ENCODE measurements at places on chromosomes 2 and 18.

DNA sequence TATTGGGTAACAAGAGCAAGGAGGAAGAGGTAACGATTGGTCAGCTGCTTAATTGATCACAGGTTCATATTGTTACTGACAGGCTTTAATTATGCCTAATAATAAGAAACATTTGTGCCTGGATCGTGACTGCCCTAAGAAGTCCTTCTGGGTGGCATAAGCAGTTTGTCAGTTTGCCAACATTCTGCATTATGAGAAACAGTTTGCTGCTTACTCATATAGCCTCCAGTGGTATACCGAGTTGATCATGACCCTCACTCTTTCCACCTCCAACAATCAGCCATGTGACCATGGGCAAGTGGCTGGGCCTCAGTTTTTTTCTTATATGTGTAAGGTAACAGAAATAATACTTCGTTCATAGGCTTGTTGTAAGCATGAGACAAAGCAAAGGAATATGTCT, 96.6 kb upstream of the CABLES1 start:
- no peak for DNase-seq

GRCh38 chr2:86371527-86371926, 34.1 kb upstream of the REEP1 start:
- no peak for DNase-seq

- peak; percentile 76 for DNase-seq
Measured at GRCh38 chr18:23131693-23132319, 3.5 kb upstream of the CABLES1 start.

DNA sequence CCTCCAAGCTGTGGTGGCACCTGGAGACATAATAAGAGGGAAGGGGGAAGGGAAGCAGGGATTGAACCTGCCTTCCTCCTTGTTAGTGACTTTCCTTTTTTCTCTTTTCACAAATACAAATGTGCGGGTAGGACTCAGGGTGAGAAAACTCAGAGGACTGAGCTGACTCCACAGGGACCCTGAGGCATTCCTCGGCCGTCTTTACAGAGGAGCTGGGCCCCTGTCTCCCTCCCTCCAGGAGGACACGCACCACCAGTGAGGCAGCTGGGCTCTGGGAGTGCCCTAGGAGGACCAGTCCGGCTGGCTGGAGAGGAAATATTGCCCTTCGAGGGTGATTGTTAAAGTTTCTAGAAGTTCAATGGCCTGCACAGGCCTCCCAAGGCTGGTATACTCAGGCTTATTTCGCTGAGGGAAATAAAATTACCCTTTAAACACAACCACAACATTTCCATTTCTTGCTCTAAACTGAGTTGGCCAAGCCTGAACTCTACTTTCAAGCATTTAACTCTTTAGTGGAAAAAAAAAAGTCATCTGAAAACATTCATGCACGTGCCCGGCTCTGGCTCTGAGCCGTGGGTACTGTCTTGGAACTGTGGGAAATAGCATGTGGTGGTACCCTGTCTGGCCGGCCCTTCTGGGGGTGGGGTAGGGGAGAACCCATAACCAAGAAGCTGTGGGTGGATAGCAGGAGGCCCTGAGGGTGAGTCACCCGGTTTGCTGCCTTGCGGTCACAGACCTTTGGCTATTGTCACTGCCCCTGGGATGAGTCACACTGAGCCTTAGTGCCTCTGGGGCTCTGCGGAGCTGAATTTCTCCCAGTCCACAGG, 116.0 kb downstream of the COPS8 start:
- peak; percentile 40 for DNase-seq

DNA sequence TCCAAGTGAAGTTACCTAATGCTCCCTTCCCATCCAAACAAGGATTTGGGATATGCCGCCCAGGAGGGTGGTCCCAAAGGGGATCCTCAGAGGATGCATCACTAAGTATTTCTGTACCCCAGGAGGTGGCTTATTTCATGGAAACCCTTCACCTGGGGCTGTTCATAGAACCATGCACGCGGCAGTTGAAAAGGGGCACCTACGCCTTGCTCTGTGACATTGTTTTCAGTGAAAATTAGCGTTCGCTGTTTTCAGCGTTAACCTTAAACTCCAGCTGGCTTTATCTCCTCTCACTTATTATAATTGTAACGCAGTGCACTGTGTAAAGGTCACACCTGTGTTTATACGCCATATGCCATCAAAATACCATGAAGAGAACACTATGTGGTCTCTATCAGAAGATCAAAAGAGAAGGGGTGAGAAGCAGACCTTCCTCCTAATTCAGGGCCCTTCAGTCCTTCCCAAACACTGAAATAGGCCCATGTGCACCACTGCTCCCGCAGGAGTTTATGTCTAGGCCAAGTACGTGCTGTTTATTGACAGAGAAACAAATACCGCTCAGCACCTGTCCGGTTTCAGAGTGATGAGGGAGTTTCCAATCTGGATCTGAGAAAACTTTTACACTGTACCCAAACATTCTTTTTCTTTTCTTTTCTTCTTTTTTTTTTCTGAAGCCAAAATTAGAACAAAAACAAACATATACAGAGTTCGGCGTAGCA, 162.1 kb downstream of the BCL2 start:
- DNase-seq = no peak

- no peak for DNase-seq
Measured at GRCh38 chr2:231029563-231029962, 7.8 kb upstream of the C2orf72 start.

DNA sequence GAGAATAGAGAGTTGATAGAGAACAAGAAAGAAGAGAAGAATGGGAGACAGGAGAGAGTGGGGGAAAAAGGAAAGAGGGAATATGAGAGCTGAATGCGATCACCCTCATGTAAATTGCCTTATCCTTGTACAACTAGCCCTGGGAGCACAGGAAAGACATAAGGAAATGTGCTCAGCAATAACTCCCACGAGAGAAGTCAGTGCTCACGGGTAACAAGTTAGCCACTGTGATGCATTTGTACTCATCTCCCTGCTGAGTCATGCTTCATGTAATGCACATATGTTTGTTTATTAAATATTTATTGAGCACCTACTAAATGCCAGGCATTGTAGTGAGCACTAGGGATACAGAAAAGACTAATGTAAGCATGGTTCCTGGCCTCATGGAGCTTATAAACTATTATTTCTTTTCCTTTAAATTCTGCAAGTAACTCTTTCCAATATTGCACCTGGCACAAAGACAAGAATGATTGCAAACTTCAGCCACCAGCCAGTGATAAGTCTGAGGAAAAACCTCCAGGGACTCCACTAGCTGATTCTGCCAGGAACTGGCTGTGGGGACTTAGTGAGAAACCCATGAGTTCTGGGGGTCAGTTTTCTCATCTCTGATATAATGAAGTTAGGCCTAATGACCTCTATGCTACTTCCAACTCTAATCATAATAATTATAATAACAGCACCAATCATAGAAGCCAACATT, 124.1 kb downstream of the LNPK start:
- no peak for DNase-seq

GRCh38 chr2:239717319-239717675, 307.8 kb downstream of the NDUFA10 start:
- DNase-seq = no peak

DNA sequence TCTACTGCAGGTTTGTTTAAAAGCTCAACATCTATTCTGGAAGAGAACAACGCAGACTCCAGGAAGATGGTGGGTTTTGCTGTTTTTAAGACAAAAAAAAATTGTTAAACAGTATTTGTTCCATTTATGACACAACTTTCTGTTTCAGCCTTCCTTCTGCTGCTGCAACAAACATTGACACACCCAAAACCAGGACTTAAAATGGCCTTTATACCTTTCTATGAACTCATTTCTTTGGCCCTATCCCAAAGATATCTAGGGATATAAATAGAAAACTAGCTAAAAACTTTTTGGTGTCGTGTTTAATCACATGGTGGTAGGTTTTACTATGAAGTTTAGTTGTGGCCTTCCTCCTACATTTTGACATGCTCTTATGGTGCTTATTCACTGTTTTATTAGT, 964 bp upstream of the GALNT3 start:
- no peak for DNase-seq

DNA sequence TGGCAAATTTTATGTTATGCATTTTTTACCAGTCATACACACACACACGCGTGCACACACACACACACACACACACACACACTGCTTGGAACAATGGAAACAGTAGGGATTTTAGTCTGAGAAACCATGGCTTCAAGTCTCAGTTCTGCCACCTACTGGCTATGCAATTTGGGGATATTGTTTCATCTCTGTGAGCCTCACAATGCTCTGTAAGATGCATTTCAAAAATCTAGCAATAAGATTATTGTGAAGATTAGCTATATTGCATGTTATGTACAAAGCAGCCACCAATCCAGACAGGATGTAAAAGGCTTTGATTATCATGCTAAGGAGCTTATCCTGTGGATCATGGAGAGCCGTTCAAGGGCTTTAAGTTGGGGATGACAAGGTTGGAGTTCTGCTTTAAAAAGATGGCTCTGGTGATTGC, 401.4 kb downstream of the NBAS start:
- DNase-seq = peak; percentile 59

- no peak for DNase-seq
Measured at GRCh38 chr18:46301081-46301480, 196.9 kb downstream of the HAUS1 start.

DNA sequence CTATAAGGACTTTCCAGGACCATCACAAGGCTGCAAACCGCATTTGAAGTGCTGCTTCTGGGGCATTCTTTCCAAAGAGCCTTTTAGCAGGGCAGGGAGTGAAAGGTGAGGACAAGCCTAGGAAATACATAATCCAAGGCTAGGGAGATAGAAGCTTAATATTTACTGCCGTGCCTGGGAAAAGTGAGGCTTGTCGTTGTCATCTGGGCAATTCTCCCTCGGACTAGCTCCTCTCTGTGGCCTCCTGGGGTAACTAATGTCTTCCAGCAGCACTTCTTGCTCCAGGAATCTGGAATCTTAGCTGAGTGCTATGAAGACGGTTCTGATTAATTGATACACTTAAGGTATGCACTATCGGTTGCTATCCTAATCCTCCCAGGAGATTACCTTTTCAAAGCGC, 69.3 kb upstream of the ATL2 start:
- DNase-seq = no peak

DNA sequence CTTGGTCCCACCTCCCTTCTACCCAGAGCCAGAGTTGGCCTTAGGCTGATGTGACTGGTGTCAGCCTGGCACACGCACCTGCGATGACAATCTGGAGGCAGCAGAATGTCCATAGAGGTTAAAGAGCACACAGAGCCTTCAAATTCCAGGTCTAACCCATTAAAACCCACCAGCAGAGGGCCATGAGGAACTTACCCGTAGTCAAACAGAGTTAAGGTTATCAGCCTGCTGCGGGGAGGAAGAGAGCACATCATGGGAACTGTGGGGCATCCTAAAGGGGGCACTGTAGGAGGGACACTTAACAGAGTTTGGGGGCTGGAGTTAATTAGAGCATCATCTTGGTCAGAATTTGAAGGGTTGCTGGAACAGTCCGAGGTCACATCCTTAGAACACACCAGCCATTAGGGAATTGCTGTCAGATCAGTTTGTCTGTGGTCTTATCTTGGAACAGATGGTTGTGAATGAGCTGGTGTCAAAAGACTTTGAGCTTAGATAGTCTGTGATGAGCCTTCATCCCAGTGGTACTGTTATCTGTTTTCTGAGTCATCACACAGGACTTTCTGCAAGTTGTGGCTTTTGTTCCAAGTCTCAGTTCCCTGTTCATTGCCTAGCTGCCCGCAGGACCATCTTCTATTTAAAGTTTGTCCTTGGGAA, 248.6 kb downstream of the LOXHD1 start:
- peak; percentile 8 for DNase-seq

DNA sequence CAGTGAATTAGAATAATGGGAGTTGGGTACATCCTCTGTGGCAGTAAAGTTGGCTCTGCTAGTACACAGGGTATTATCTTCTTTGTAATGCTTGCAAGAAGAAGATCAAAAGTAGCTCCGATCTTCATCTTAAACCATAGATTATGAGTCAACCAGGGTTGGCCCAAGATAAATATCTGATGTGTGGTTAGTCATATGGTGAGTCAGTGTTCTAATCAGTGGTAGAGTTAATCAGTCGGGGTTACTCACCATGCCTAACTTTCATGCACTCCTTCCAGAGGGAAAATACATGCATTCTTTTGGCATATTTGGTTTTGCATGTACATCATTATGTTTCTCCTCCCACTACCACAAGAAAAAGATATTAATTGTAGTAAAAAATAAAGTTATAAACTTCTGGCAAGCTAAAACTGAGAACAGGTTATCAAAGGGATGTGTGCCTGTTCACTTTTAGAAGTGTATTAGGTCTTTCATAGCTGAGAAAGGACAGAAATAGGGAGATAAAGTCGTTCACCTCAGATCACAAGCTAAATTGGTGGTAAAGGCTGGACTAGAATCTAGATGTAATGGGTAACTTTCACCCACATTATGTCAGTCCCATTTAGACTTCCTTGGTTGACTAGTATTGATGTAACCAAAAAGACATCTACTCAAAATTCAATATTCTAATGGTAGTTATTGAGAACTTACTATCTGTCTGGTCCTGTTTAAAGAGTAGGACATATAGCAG, 684.4 kb downstream of the IRS1 start:
- peak; percentile 51 for DNase-seq

- DNase-seq = no peak
Measured at GRCh38 chr2:203763241-203763937, 57.0 kb downstream of the CD28 start.

GRCh38 chr2:362924-363323, 75.0 kb upstream of the ALKAL2 start:
- DNase-seq = no peak

- DNase-seq = no peak
Measured at GRCh38 chr18:39770399-39770798, 2184.6 kb upstream of the PIK3C3 start.

GRCh38 chr18:74866577-74866976, 268.9 kb downstream of the ZNF407 start:
- no peak for DNase-seq

DNA sequence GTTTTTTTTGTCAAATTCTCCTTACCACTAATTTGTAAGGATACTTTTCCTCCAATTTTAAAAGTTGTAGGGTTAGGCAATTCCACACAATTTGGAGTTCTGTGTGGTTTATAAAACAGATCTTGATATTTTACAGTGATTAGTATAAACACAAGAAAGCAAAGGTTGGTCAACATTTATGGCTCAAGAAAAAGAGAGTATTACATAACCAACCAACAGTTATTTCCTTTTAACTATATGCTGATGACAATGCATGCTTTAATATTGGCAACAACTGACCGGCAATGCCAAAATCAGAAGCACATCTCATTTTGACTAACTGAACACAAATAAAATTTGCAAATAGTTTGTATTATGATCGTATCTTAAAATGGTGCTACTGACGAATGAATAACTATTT, 137.2 kb downstream of the CDH2 start:
- no peak for DNase-seq

- no peak for DNase-seq
Measured at GRCh38 chr2:241750076-241750840, 15.8 kb downstream of the D2HGDH start.

- DNase-seq = no peak
Measured at GRCh38 chr2:14417551-14417950, 215.0 kb upstream of the LRATD1 start.

GRCh38 chr2:202064881-202065230, 8.2 kb upstream of the KIAA2012 start:
- no peak for DNase-seq

DNA sequence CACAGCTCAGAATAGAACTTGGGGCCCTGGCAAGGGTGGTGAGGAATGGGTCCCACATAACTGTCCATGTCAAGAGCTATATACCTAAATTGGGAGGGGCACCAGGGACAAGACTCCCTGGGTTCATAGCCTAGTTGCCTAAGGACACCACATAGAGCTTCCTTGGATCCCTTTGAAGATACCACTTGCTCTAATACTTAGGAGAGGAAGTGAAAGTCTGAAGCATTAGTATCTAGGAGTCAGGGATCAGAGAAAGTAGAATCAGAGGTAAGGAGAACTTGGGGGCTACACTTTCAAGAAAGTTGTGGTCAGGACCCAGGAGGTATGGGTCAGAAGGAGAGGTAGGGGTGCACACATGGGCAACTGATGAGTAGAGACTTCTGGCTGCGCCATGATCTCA, 318.2 kb upstream of the SLC39A10 start:
- no peak for DNase-seq

Measured in A549 (cell line).